ENCODE measurements at places on chromosomes 1 and 21.

GRCh38 chr1:58390091-58390490, 156.4 kb downstream of the OMA1 start:
- no peak for DNase-seq

DNA sequence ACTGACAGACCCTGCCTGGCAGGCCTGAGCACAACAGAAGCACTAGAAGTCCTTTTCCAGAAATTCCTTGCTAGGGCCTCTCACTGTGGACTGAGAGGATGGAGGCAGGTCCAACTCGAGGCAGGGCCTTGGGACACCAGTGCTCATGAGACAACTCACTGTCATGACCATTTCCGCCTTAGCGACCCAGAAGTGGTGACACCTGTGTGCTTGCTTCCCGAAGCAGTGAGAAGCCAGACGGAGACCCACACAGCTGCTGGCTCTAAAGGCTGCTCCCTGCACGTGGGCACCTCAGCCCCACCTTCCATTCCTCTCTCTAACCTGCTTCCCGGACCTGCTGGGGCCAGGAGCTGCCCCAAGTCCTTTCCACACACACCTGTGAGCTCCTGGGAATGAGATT, 33.0 kb downstream of the KCNC4 start:
- no peak for DNase-seq

DNA sequence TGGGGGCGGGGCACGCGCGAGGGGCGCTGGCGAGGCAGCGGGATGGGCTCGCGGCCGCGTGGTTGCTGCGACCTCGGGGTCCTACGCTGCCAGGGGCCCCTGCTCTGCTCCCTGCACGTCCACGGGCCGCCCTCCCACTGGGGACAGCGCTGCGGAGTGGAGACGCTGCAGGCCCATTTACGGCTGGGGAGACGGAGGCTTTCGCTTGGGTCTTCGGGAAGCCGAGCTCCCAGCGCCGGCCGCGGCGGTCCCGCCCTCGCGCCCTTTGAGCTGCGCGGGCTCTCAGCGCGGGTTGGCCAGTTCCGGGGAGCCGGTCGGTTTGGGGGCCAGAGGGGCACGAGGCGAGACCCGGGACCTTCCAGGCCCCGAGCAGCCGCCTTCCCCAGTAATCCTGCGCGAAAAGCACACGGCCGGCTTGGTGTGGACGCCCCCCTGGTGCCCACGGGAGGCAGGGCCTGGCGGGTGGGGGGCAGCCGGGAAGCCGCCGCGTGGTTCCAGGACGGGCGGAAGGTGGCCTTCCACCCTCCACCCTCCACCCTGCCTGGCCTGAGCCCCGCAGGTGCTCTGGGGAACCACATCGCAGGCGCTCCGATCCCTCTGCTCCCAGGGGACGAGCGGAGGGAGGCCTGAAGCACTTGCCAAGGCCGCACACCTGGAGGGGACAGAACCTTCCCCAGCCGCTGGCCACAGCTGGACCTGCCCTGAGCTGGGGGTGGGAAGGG, 570 bp upstream of the PEX10 start:
- no peak for DNase-seq

DNA sequence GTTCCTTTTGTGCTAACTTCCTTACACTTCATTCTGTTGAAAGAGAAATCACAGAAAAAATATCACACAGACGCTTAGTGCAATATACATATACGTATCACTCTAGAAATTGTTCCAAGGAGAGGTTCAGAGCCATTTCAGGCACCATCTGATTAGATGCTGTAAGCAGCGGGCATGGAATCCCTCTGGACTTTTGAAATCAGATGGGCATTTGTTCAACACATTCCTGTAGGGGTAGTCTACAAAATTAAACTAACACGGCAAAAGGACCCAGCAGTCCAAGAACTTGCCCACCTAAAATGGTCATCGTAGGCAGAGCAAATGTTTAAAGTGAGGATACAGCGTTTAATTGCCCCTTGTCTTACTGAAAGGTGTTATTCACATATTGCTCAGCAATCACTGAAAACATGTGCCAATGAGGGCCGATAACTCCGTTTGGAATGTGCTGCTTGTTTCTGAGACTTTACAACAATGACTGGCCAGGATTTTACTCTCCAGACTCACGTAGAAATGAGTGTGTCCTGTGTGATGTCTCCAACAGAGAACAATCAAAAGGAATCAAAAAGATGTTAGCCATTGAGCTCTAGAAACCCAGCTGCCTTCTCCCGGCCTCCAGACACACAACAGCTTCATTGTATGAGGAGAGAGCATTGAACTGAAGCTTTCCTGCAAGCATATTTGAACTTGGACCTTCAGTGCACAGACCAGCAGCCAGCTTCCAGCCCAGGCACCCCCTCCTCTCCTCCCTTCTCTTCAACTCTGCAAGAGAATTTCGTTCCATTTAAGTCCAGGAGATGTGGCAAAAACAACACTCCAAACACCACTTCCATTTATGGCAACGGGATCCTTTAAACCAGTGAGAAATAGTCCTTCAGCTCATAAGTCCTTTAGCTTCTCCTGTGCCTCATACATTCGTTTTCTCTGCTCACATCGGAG, 32.1 kb upstream of the ADORA3 start:
- no peak for DNase-seq

DNA sequence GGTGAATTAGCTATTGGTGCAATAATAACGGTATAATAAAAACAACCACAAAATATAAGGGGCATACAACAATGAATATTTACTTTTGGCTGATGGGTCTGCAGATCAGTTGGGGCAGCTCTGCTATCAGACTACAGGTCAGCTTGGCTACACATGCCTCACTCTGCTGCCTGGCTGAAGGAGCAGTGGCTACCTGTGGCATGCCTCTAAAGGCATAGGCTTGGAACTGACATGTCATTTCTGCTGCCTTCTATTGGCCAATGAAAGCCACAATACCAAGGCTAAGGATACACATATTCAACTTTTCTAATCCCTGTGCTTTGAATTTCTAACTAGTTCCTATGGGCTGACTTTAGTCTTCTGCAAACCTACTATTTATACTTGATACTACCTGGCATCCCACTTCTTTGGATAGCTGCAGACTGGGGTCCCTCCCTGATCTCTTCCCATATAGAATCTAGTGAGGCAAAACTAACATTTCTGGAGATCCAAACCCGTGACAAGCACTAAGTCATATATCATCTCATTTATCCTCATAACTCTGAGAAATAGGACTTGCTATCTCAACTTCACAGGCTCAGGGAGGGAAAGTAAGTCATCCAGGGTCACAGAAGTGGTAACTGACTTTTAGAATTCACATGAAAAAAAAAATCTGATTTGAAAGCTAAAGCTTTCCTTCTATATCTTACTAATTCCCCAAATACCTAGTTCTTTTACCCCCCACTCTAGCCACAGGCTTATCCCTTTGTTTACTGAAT, 19.2 kb upstream of the SYDE2 start:
- DNase-seq = no peak

DNA sequence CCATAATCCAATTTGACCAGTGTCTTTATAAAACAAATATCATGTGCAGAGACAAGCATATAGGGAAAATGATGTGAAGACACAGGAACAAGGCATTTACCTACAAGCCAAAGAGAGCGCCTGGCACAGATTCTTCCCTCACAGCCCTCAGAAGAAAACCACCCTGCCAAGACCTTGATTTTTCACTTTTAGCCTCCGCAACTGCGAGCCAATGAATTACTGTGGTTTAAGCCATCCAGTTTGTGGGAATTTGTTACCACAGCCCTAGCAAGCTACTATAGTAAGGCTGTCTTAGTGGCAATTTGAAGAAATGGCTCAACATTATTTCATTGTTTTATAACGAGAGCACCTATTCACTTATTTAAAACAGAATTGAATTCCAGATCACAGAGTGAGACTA, 85.7 kb upstream of the CCDC190 start:
- no peak for DNase-seq

- no peak for DNase-seq
Observed at GRCh38 chr1:6727535-6727934, 25.9 kb upstream of the DNAJC11 start.

- DNase-seq = peak; percentile 22
Observed at GRCh38 chr1:17636612-17637011, 97.1 kb downstream of the ARHGEF10L start.

- no peak for DNase-seq
Observed at GRCh38 chr1:36858981-36859380, 175.3 kb downstream of the GRIK3 start.

GRCh38 chr21:31283025-31283424, 61.0 kb downstream of the TIAM1 start:
- no peak for DNase-seq

DNA sequence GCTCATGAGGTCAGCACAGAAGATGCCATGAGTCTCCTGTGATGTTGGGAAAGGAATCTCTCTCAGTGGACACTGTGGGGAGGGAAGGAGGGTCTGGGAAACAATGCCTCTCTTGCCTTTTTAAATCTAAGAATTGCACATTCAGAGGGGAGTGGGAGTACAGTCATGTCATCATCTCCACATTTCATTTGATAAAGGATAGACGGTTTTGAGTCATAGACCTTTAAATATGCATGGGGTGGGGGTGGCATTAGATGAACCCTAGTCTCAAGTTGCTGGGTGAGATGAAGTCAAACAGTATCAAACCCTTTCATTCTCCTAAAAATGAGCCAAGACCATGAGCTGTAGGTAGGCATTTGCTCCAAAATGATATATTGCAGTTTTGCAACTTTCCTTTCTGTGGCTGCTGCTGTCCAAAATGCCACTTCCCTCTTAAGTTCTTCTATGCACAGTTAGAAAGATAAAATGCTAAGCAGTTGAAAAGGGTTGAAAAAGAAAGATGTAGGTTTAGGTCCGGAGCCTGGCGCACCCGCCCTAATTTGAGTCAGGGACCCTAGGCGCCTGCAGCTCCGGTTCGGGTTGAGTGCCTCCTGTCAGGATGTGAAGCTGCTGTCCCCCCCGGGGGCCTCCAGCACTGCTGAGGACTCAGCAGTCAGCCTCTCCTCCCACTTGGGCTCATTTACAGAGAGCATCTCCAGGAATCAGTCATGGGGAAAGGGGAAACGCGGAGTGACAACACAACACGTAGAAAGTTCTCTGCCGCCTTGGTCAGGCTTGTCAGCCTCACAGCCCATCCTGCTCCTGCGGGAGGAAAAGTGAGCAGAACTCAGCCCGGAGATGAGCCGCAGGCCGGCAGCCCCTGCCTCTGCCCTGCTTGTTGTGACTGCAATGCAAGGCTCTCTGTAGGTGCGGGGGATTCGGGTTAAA, 479.3 kb upstream of the RUNX1 start:
- DNase-seq = no peak

- no peak for DNase-seq
Observed at GRCh38 chr1:3604468-3604974, 6.8 kb downstream of the MEGF6 start.

Data from NCI-H1436 treated with DMSO at 0.1 percent for 48 hours (cell line).